ENCODE measurements at places on chromosomes 7 and 10.

DNA sequence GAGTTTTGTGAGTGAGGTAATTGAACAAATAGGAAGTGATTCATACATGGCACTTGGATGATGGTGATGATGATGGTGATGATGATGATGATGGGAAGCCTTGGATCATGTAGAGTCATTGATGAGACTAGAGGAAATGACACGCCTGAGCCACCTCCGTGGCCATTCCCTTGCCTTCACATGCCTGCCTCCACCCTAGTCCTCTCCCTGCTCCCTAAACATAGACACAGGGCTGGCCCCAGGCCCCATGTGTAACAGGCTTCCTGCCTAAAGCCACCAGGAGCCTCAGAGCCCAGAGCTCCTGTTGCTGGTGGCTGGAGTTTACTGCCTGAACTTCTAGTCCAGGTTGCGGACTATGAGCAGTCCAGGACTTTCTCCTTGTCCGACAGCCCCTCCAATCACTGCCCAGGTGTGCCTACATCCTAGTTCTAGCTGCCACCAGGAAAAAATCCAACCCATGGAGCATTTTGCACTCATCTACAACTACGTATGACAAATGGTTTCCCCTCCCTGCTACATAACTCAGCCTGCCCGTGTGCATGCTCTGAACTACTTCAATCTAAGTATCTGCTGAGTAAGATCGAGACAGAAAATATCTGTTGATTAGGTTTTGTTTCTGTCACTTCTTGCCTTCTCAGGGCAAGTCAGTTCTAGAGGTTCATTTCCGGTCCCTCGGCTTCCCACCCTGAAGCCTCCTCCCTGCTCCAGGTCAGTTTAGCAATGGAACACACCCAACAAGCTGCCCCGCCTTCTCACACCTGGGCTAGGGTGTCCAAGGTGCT is 35.5 kb upstream of the KDM7A start:
- peak; percentile 55 for DNase-seq

DNA sequence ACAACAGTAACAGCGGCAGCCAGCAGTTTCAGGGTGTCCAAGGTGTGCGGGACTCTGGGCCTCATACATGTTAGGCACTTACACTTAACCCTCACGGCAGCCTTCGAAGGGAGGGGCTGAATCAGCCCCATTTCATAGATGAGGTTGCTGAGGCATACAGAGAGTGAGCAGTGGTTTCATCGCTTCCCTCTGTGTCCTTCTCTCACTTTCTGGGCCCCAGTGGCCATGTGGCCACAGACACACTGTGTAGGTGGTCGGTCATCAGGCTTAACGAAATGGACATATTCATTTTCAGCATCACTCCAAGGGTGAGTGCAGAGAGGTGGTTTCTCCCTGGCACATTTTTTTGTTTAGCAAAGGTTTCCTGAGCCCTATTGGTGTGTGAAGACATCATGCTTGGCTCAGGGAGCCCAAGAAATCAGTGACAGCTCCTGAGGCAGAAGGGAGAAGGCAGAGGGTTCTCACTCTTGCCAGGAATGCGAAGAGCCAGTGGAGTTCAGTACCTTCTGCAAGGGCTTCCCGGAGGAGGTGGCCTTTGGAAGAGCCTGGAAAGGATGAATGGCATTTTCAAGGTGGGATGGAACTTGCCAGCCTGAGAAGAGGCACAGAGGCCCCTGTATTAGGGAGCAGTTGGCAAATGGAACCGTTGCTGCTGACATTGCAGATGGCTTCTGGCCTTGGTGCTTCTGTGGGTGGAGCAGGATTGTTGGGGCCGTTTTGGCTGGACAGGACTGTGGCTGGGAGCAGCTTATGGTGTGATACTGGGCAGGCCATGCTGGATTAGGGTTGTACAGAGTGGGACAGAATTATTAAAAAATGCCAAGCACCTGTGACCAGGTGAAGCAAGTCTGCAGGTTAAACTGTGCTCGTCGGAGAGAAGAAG is 61.7 kb upstream of the PPIF start:
- DNase-seq = no peak

DNA sequence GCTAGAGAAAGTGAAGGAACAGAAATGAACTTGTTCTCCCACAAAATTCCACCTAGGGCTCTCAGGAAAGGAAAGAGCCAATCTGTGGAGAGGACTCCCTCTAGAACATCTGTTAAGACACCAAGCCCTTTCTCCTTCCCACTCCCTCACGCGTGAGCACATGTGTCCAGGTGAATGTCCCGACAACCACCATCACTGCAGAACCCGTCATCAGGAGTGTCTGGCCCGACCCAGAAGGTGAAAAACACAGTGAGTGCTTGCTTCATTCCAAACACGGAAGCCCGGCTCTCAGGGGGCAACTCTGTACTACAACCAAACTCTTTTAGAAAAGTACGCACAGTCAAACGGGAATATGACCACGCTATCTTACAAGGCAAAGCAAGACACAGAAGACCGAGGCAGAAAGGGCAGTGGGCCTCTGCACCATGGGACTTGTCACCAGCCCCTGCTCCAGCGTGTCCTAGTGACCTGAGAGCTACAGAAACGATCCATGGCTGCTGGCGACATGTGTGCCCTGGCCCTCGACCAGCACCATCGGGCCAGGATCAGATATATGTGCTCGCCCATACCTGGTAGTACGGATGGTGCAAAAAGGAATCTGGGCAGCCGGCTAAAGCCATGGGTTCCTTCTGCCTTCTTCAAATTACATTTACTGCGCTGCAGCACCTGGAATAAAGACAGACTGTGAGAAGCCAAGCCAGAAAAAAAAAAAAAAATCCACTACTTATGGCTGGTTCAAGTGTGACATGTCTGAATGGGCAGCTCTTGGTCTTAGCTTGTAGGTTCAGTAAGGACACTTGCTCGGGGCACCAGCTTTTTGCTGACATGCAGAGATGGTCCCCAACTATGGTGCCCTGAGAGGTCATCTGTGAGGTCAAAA is 50.8 kb downstream of the GRB10 start:
- no peak for DNase-seq

- DNase-seq = no peak
Observed at GRCh38 chr7:37735196-37735595, 51.6 kb downstream of the GPR141 start.

DNA sequence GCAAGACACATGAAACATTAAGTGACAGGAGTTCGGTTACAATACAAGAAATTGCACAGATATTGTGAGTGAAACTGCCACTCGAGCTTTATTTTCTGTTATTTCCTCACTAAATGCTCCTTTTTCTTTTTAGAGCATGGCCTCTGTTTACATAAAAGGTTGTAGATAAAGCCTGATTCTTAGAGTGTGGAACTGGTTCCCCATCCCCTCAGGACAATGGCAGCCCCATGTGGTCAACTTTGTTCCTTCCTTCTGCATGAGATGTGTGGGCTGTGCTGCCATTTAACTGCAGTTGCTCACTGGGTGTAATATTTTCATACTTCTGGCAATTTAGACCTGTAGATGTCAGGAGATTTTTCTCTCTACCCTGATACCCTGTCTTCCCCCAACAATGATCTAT is 70.2 kb downstream of the LRGUK start:
- DNase-seq = no peak

DNA sequence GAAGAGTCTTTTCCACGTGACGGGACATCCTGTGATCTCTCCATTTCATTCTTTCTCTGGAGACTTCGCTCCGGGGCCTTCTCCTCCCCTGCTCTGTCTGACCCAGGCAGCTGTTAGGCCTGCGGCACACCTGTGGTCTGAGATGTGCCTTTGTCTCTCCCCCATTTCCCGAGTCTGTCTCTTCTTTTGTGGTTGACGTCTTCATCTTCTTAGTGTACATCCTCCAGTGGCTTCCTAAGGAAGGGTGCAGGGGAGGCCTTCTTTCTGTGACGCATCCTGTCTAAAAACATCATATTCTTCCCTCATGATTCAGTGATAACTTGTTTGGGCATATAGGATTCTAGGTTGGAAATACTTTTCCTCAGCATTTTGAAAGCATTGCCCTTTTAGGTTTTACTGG is 17.2 kb upstream of the ATP6V0E2 start:
- no peak for DNase-seq

GRCh38 chr10:15436696-15437095 is 65.6 kb upstream of the FAM171A1 start:
- peak; percentile 49 for DNase-seq

- peak; percentile 64 for DNase-seq
Observed at GRCh38 chr10:32961895-32962369, 3.9 kb upstream of the ITGB1 start.

DNA sequence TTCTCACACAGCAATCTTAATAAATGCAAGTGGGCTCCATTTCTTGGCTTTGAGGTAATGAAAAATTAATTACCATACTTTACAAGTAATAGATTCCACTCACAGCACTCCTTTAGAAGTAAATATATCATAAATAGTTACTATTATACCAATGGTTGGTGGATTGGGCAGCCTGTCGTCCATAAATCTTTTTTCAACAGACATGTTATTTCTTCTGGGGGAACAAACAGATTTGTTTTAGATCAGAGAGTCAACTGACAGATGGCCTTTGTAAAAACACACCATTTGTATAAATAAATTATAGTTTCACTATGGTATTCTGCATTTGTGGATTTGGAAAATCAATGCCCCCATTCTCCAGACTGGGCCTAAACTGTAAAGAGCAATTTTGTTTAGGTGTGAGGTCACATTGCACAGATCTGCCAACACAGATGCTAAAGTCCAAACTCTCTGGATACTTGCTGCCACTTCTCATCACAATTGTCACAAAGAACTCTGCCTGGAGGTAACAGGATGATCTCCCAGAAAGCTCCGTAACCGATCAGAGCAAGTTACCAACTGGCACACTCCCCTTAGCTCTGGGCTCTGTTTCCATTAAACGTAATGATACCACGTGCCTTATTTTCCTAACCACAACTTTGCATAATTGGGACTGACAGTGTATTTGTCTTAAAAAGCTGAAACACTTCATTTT is 4.5 kb upstream of the MACROH2A2 start:
- DNase-seq = no peak

DNA sequence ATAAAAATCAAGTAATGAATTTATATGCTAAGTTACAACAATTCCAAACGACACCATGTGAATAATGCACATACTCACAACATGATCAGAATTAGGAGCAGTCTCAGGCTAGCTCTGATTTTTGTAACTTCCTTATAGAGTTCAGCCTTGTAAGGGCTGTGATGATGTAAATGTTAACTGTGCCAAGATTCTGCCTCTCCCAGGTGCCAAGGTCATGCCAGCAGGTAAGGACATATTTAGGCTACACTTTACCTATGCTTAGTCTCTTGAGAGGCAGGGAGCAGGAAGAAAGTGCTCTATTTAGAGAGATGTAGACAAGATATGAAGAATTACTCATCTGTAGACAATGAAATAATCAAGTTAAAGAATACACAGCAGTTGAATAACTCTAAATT is 53.6 kb upstream of the AGR3 start:
- DNase-seq = peak; percentile 88

- no peak for DNase-seq
Observed at GRCh38 chr7:93375603-93376002, 143.4 kb downstream of the VPS50 start.

DNA sequence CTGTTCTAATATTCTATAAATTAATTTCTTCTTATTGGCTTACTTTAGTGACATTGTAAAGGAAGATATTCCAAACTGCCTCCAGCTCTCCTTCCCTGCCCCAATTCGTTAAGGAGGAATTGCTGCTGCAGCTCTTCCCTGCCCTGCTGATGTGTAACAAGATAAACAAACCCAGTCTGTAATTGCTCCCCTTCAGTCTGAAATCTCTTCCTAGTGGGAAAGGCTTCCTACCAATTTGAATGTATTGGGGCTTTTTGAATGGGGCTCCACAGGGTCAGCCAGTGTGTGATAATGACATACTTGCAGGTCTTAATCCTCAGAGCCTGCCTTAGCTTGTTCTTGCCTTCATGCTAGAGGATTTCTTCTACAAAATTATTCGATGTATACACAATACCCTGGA is 849.9 kb upstream of the GHITM start:
- no peak for DNase-seq

GRCh38 chr10:70084189-70084588 is 31.5 kb downstream of the MACROH2A2 start:
- no peak for DNase-seq

DNA sequence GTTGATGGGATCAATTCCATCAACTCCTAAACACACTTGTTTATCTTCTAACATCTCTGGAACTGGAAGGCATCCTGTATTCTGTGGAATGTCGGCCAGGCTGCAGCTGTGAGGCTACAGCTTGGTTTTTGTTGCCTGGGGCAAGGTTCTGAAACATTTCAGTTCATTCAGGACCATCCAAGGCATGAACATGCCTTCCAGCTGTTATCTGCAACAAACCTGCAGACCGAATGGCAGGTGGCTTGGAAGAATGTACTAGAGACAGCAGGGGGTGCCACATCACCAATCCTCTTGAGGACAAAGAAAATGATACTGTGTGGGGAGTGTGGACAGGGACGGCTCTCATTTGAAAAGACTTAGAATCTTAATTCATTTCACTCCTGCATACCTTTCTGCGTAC is 12.4 kb downstream of the PAPOLB start:
- DNase-seq = no peak

- DNase-seq = no peak
Observed at GRCh38 chr7:47568547-47568946, 13.4 kb downstream of the TNS3 start.

GRCh38 chr10:124693801-124694416 is 50.3 kb downstream of the FAM53B start:
- no peak for DNase-seq

All from epithelial cell of prostate (primary cell).